ENCODE measurements at places on chromosomes 12 and 14.

DNA sequence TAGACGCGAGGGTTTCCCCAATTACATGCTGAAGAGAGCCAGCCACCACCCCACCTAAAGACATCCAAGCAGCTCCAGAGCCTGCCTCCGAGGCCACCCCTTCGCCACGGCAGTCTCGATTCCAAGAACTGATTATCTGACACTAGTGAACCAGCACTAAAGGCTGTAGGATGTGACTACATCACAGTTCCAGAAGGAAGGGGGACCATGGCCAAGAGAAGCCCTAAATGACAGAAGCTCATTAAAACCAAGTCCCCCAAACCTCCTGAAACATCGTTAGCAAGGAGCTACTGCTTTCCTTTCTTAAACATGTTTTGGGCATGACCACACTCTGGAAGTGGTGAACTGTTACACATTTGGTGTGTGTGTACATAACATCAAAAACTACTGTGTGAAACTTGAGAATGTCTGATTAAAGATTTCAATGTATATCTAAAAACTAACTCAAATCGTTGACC, 88.2 kb downstream of the DUSP16 start:
- no peak for DNase-seq

DNA sequence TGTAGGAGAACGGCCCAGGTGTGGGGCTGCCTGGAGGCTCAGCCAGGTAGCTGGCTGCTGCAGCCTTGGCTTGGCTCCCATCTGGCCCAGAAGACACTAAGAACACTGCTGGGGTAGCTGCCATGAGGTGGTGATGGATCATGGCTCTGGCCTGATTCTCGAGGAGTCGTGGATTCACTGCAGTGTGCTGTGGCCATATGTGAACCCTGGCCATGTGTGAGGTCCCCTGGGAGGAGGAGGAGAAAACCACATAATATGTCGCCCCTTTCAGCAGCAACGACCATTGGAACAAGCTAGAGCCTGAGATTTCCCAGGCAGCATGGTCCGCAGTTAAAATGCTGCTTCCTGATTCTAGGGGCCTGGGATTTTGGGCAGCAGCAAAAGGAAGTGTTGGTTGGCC, 4.0 kb upstream of the PRMT8 start:
- DNase-seq: no peak

GRCh38 chr14:90281261-90281660, 24.9 kb downstream of the PSMC1 start:
- DNase-seq: no peak

DNA sequence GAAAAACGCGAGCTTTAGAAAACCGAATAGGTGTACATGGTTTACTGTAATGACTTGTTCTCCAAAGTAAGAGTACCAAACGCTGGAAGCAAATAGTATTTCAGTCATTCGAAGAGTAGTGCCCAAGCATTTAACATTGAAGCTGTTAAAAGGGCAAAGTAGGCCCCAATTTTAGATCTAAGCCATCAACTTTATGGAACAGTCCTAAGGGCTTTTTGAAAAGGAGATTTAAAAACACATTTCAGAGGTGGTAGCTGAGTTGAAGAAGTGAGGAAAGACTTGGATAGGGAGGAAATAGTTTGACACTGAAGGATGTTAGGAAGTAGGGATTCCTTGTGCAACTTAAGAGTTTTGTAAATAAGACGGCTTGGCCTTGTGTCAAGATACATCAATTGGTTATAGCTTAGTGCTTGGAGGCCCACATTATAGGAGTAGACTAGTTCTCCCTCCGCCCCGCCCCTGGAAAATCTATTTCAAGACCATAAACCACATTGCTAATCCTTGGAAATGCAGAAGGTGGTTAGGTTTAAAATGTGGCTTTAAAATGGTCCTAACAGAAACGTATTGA, 783 bp upstream of the TUBA1B start:
- no peak for DNase-seq

DNA sequence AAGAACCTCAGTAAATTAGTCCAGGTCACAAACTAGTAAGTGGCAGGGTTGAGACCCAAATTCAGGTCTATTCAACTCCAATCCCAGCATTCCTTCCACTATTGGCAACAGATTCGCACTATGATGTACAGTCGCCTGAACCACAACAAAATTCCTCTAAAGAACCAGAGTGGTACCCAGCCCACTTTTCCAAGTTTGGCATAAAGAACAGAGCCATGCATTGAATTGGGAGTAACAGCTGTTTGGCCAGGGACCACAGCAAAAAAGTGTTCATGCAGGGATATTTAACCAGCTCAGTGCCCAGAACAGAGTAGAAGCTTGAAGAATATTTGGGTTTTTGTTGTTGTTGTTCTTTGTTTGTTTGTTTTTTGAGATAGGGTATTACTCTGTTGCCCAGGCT, 9.7 kb downstream of the TC2N start:
- no peak for DNase-seq

GRCh38 chr14:92322516-92322915, 449 bp upstream of the SLC24A4 start:
- no peak for DNase-seq

DNA sequence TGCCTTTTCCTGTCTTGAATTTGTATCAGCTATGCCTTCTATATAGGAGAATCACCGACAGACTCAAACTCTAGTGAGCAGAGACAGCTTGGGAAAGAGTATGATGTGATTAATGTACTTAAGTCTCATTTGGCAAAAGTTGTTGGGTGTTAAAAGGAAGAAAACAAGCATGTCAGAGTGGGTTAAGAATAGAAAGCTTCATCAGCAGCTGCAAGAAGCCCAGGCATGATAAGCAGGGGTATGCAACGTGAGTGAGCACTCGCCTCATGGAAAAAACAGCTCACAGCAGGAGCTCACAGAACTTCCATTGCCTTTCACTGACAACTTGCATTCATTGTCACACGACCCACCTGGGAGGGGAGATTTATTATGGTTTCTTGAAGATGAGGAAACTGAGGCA, 35.9 kb upstream of the WNK1 start:
- DNase-seq: no peak

GRCh38 chr12:3141339-3142321, 64.5 kb downstream of the TSPAN9 start:
- no peak for DNase-seq

DNA sequence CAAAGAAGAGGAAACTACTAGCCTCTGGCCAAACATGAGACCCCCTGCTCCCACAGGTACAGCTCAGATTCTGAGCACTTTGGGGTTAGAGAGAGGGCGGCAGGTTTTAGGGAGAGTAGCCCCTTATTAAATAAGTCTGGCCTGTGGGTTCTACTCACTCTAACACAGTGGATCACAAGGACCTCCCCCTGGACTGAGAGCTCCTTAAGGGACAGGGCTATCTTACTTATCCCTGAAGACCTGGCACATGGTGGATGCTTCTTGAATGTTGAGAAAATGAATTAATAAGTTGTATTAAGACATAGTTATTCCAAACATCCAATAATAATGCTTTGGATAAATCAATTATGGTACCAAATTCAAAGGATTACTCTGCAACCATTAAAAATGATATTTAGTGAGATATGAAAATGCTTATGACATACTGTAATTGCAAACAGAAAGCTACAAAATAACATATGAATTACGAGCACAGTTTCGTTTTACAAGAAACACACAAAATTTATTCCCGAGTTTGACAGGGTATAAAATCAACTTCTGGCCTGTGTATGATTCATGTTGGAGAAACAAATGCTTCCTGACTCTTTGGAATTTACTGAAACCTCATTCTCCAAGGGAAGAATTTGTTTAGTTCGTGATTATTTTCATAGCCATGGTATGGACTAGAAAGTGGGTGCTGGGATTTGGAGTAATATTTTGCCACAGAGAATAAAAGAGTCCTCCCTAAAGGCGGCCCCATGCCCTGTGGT, 59.3 kb upstream of the BDKRB2 start:
- DNase-seq: no peak

- peak; percentile 34 for DNase-seq
Observed at GRCh38 chr14:104795781-104796686, 486 bp upstream of the AKT1 start.

DNA sequence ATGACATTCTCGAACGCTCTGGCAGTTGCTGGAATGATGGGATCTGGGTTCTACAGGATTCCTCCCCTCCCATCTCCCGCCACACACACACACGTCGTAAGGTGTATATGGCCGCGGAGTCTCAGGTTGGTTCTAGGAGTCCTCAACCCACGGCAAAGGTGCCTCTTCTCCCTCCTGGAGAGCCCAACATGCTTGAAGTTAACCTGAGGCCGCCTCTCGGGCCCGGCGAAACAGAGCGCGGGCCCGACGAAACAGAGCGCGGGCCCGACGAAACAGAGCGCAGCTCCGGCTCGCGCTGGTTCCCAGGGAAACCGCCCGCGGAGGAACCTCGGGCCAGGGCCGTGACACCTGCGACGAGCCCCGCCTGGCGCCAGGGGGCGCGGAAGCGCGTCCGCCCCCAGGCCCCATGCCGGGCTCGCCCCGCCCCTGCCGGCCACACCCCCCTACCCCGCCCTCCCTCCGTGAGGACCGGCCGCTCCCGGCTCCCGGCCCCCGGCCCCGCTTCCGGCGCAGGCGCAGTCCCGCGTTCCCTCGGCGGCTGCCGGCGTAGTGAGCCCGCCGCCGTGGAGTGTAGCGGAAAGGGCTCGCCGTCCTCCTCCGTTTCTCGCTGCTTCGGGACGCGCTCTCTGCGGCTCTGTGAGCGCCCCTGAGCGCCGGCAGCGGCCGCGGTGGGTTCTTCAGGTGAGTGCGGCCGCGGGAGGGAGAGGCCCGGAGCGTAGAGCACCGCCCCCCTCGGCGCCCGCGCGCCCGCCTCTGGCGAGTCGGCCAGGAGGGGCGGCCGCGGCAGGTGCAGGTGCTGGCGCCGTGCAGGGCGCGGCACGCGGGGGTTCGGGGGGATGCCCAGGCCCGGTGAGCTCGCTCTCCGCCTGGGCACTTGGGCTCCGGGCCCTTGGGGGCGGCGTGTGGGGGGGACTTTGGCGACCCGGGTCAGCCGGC, at the start of gene RAB3IP:
TSS of gene RAB3IP (plus strand) at position 510 of the 936 bp plus-strand sequence. CDS start 16,549 bp downstream, outside the sequence.
- DNase-seq: peak; percentile 85

DNA sequence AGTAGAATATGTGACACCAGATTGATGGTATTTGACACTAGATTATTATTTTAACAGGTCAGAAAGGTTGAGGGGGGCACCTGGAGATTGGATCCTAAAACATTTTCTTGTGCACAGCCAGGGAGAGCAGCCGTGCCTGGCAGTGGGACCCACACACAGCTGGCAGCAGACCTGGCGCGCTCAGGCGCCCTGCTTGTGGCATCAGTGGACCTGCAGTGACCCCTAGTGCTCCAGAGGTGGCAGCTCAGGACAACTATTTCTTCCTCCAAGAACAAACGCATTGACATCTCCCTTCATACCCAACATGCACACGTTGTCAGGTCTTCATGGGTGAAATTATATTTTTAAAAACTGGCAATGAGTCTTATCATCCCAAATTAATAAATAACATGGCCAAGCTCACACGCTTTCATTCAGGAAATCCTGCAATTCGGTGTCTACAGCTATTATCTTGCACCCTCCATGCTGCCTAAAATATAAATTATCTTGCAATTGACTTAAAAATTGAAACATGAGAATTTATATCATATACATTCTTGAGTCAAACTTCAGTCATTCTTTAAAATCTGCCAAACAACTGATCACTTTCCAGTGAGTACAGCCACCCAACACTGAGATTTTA, 7.7 kb upstream of the TMEM132D start:
- no peak for DNase-seq

DNA sequence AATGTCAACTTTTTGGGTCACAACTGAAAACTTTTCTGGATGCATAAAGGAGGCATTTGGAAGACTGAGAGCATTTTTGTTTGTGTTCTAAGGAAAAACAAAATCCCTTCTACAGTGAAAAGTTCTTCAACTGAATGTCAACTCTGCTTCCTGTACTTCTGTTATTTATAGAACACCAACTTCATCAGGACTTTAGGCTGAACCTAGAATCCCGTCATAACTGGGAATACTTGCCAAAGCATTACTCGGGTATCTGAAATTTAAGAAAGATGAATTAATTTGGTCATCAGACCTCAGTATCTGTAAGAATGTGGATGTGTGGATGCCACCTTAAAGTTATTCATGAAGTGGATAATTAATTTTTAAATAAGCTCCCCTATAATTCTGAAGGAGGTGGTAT, 73.2 kb downstream of the FERMT2 start:
- DNase-seq: no peak

DNA sequence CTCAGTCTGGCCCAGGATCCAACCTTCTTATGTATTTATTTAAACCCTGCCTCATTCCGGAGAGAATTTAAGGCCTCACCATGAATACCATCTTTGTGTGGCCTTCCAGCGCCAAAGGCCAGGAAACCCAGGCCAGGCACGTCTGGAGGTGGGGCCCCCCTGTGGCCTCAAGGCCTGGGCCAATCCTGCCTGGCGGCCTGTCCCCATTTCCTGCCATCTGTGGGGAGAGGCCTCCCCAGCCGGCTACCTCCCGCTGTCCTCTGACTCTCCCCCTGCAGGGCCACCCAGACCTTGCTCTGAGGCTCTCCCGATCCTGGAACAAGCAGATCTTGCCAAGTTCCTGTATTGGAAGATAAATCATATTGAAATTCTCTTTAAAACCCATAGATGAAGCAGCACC, 37.4 kb upstream of the MEG3 start:
- no peak for DNase-seq

DNA sequence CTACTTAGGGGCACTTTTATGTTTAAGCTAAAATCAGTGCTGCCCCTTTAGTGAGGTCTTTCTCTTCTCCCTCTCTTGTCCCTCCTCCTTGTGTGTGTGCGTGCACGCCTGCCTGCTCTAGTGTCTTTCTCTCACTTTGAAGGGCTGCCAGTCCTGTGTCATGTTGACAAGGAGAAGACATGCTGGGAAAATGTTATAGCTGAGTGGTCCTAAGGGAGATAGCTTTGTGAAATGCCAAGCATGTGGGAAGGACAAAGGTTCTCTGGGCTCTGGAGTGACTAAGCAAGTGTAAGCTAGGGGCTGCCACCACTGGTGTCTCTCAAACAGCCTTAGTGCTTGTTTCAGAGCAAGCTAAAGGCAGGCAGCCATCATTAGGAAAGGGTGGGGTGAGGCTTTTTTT, 108.4 kb downstream of the EMP1 start:
- no peak for DNase-seq

DNA sequence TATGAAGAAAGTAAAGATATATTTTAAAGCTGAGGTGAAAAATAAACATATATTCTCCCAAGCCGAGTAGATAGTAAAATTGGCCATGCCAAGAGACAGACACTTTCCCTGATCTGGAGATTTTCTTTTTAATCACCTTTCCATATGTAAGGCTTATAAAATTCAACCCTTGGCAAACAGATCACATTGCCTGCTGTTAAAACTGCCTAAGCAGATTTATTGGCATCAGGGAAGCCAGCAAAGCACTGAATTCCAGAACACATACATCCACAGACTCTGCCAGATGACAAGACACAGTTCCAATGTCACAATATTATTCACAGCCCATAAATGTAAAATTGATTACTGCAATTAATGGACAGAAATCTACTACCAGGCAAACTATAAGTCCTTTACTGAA, 78.2 kb upstream of the GARIN2 start:
- DNase-seq: no peak

- DNase-seq: no peak
Observed at GRCh38 chr14:69705706-69706105, 61.2 kb upstream of the SRSF5 start.

Measured in stimulated activated CD8-positive, alpha-beta memory T cell treated with anti-CD3 and anti-CD28 coated beads, Interleukin-2, amount 100 ng/mL, for 1 hour (primary cell).